Activated CD4-positive, alpha-beta T cell treated with anti-CD3 and anti-CD28 coated beads for 36 hours (primary cell): ENCODE measurements at places on chromosomes 5 and 9. TPM values are rescaled to one million over a fixed set of nuclear protein-coding genes. Genes with fewer than 3 reads are reported as not detected.

Gene GABRA6
- not detected for total RNA-seq

Gene IGFBPL1
- total RNA-seq = not detected

Gene SLC6A3
- total RNA-seq = not detected

Gene LCN9
- not detected for total RNA-seq

Gene SPINK1
- total RNA-seq = not detected

Gene NEUROG1
- total RNA-seq = not detected

Gene ZCCHC10
- 32.2 TPM for total RNA-seq

Gene ADAMTS6
- 1.3 TPM for total RNA-seq

Gene EGFL7
- total RNA-seq = 1.2 TPM

Gene MARCHF3
- 4.2 TPM for total RNA-seq

Gene ACOT12
- not detected for total RNA-seq
